ENCODE measurements at places on chromosomes 3 and 15.

DNA sequence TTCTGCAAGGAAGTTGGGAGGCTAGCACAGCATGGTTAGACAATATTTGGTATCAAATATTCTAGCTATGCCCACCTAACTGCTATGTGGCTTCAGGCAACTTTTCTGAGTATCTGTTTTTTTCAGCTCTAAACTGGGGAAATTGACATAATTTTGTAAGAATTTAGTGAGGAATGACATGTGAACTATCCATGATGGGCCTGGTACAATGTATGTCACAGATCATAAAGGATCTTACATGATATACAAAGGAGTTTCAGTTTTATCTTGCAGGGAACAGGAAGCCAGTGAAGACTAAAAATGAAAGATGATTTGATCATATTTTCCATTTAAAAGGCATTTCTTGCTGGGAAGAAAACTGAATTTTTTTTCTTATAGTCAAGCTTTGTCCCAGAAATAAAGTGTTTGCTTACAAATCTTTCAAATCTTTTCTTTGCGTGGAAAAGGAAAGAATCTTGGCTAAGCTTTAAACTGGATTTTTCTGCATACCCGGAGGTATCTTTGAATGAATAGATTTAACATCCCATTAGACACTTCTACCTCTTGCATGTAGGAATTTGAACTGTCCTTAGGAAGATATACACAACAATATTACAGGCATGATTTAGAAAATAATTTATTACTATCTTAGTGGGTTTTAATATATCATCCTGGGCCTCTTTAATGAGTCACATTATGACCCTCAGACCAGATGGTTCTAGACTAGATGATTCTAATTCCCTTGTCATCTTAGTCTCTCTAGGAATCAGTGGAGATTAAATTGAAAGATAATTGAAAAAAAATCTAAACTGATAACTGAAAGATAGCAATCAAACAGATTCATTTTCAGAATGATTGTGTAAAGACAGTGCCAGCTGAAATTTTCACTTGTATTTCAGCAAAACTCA lies 436.0 kb upstream of the THBS1 start:
- no peak for DNase-seq

DNA sequence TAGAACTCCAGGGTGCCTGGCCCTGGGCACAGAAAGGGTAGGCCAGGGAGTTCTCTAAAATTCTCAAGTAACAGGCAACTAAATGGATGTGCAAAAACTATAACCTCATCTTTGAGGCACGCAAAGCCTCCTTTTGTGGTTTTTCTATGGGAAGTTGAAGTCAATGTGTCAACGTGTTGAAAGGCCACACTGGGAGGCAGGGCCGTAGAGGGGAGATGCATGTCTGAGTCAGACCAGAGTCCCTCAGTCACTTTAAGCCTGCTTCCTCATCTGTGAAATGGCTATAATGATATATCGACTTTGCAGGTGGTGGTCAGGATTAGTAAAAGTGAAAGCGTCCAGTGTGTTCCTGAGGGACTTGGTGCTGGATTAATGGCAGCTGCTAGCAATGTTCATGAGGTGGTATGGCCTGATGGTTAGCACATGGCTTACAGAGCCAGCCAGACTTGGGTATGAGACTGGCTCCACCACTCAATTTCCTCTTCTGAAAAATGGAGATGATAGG lies 17.0 kb downstream of the TGM5 start:
- DNase-seq, result no peak

- no peak for DNase-seq
Observed at GRCh38 chr15:80997692-80998091, 3.0 kb upstream of the TLNRD1 start.

GRCh38 chr15:29925227-29926082 lies 103.2 kb upstream of the TJP1 start:
- no peak for DNase-seq

DNA sequence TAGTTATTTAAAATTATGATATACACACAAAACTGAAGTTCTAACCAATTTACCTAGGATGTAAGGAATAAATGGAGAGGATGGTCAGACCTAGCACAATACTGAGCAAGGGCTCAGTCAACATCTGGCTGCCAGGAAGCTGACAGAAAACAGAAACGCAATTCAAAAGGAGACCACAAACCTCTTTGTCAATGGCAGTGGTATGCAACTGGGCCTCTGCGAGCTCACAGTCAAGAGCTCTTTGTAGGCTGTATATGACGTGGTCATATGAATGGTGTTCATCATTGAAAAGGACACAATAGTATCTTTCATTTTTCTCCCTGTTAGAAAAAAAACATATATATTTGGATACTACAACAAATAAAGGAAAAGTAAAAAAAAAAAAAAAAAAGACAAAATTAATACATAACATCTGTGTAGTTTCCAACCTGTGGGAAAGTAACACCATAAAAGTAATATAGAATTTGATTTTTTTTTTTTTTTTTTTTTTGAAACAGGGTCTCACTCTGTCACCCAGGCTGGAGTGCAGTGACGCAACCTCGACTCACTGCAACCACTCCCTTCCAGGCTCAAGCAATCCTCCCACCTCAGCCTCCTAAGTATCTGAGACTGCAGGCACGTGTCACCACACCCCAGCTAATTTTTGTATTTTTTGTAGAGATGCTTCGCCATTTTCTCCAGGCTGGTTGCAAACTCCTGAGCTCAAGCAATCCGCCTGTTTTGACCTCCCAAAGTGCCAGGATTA lies 37.9 kb downstream of the UBR1 start:
- DNase-seq, result peak; percentile 1

- DNase-seq, result no peak
Observed at GRCh38 chr3:127003601-127004280, 20.8 kb downstream of the PLXNA1 start.

- DNase-seq, result no peak
Observed at GRCh38 chr15:85353516-85353915, 26.9 kb upstream of the AKAP13 start.

- no peak for DNase-seq
Observed at GRCh38 chr3:140163159-140163763, 228.3 kb downstream of the CLSTN2 start.

DNA sequence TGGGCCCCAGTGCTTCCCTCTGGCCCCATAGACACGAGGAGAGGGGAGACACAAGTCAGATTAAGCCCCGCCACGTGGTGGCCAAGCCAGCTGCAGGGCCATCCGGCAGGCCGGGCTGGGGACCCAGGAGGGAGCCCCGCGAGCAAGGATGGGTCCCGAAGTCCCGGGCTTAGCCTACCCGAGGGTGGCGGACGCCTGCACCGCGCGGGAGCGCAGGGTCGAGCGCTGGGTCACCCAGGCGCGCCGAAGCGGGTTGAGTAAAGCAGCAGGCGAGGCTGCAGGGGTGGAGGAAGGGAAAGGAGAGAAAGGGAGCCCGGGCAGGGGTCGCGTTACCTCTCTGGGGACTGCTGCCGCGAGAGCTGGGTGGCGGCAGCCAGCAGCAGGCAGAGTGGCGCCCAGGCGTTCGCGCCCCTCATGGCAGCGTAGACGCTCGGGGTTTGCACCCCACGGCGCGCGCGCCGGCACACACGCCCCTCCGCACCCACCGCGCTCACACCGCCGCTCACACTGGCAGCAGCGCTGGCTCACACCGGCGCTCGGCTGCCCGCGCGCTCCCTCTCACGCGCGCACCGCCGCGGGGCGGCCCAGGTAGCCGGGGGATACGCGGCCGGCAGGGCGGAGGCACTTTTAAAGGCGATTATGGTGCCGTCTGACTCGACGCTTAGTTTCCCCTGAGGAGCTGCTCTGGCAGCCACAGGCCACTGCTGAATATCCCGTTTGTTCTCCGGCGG lies at the start of gene PCOLCE2:
Gene PCOLCE2, minus strand, starts transcription at position 603 of the 731 bp plus-strand sequence. Its CDS starts 187 bp downstream, at position 416.
- no peak for DNase-seq

GRCh38 chr3:10380906-10381305 lies 60.0 kb upstream of the SEC13 start:
- DNase-seq, result no peak

DNA sequence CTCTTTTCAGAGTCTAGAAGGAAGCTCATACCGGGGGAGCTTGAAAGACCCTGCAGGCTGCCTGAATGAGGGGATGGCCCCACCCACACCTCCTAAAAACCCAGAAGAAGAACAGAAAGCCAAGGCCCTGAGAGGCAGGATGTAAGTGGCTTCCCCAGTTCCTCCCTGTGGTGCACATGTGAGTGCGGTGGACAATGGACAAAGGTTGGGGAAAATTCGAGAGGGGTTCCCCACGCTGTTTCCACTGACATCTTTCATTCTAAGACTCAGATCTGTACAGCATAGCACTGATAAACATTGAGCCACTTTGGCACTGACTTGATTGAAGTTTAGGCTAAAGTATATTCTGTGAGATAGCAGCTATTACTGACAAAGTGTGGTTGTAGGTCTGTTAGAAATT lies 79.5 kb upstream of the UMPS start:
- no peak for DNase-seq

GRCh38 chr3:195165265-195165609 lies 105.7 kb downstream of the XXYLT1 start:
- DNase-seq, result no peak

GRCh38 chr3:32488474-32489008 lies 14.1 kb downstream of the CMTM6 start:
- DNase-seq, result no peak

DNA sequence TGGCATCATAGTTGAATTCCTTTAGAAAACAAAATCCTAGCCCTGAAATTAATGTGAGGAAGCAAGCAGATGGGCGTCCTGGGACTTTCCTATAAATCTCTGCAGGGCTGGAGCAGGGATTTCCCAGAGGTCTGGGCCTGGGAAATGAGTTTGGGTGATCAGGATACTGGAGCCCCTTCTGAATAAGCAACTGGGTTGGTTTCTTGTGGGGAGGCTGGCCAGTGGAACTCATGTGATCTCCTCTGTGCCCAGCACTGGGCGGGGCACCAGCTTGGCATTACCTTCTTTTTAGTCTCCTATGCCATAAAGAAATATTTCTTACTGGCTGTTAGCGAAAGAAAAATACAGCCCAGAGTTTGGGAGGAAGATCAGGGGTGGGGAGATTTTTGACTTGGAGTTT lies 1.7 kb downstream of the THSD4 start:
- no peak for DNase-seq

DNA sequence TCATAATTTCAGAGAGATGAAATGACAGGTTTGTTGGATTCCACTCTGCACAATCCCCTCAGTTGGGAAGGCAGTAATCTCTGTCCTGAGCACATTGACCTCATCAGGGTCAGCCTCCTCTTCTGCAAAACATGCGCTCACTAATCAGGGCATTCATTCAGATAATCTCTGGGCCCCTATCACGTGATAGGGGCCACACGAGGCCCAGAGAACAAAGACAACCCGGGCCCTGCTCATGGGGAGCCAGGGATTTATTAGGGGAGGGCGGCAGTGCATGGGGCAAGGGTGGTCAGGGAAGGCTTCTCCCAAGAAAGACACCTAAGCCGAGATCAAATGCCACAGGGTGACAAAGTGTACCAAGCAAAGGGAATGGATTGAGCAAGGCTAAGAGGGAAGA lies 1.1 kb downstream of the TCTA start:
- DNase-seq, result no peak

DNA sequence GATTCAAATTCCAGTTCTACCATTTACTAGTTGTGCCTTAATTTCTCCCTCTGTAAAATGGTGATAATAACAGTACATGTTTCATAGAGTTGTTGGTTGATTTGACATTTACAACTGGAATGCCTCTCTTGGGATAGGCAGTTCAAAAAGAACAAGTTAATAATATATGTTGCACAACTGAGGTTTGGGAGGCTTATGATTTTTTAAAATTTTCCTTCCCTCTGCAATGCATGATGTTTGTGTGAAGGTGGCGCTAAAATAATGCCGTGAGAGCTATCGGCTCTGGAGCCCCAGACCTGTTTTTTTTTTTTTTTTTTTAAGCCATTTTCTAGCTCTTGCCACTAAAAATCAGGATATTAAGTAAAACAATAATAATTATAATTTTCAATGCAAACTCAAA lies 18.6 kb downstream of the DNAJB11 start:
- no peak for DNase-seq

DNA sequence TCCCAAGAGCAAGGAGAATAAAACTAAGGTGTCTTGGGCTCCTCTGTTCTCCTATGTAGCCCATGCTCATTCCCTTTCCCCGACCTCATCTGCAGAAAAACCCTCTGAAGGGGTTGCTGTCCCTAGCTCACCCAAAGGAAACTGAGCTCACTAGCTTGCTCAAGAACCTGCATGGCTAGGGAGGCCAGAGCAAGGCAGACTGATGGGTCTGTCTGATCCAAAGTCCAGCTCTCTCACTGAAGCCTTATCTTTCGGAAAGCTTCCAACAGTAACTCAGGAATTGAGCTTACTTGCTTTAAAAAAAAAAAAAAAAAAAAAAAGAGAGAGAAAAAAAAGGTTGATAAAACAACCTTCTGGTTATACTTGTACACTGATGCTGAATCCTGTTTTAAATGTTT lies 141.4 kb upstream of the TOPAZ1 start:
- DNase-seq, result no peak

DNA sequence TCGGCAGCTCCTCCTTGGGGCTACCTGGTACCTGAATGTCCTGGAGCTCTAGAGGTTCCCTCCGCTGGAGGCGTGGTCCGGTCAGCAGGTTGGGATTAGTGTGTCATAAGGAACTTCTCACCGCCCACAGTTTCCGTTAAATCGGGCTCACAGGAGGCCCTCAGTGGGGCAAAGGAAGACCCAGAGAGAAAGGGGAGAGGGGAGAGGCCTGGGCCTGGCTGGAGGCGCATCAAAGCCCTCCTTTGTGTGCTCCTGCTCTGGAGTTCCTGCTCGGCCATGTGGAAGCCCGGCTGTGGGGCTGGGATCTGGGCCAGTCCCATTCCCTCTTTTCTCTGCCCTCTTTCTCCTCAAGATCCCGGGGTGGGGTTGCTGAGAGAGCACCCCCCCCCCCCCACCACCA lies at the start of gene RLBP1:
Gene RLBP1, minus strand, starts transcription at position 37 of the 400 bp plus-strand sequence. CDS start 2,604 bp downstream, outside the sequence.
- peak; percentile 34 for DNase-seq

- no peak for DNase-seq
Observed at GRCh38 chr3:48432411-48433371, 2.8 kb upstream of the PLXNB1 start.

DNA sequence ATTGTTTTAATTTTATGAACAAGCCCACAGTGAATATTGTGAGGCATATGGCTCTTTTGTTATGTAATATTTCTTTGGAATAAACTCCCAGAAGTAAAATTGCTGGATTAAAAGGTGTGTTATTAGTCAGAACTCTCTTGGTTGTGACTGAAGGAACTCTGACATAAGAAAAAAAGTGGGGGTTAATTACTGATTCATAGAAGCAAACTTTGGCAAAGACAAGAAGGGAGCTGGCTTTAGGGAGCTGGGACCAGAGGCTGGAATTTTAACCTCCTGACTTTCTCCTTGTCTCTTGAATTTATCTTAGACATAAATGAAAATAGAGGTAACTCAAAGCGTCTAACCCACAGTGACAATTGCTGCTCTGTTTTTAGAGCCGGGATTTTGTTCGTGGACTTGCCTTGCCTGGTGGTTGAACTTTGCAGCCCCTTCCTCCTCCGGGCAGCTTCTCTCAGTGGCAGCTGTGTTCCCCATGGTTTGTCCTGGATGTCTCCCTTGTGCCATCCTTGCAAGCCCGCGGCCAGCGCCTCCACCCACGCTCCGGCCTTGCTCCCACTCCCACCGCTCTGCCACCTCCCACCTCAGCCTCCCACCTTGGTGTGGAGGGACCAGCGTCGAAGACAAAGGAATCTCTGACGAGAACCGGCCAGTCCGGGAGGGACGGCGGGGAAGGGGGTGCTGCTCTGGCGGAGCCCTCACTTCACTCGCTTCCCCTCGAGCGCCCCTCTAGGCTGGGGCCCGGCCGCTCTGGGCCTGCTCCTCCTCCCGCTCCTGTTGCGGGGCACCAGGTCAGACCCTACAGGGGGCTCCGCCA lies 28.0 kb downstream of the ARHGAP31 start:
- DNase-seq, result no peak
